ENCODE measurements at places on chromosomes 6 and 20.

GRCh38 chr6:167674486-167674885, 152.2 kb upstream of the AFDN start:
- no peak for DNase-seq

- no peak for DNase-seq
Measured at GRCh38 chr6:78962448-78962847, 95.1 kb downstream of the IRAK1BP1 start.

GRCh38 chr6:7628909-7629308, 38.9 kb downstream of the SNRNP48 start:
- no peak for DNase-seq

GRCh38 chr6:6379573-6379972, 59.1 kb upstream of the F13A1 start:
- DNase-seq = no peak

GRCh38 chr6:148251891-148252290, 90.7 kb upstream of the SASH1 start:
- no peak for DNase-seq

DNA sequence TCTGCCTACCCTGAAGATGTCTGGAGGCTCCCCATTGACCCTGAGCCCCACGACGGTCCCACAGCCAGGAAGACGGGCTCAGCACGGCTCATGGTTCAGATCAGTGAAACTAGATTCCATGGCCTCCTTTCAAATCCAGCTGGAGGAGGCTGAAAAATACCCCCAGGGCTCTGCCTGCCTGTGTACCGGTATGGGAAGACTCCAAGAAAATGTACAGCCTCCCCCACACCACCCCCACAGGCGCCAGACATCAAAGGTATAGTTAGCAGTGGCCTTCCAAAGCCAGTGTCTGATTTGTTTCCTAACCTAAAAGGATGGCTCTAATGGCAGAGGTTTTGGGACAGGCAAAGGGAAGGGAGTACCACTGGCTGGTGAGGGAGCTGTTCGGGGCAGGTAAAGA, 86.2 kb upstream of the SNAP25 start:
- no peak for DNase-seq

DNA sequence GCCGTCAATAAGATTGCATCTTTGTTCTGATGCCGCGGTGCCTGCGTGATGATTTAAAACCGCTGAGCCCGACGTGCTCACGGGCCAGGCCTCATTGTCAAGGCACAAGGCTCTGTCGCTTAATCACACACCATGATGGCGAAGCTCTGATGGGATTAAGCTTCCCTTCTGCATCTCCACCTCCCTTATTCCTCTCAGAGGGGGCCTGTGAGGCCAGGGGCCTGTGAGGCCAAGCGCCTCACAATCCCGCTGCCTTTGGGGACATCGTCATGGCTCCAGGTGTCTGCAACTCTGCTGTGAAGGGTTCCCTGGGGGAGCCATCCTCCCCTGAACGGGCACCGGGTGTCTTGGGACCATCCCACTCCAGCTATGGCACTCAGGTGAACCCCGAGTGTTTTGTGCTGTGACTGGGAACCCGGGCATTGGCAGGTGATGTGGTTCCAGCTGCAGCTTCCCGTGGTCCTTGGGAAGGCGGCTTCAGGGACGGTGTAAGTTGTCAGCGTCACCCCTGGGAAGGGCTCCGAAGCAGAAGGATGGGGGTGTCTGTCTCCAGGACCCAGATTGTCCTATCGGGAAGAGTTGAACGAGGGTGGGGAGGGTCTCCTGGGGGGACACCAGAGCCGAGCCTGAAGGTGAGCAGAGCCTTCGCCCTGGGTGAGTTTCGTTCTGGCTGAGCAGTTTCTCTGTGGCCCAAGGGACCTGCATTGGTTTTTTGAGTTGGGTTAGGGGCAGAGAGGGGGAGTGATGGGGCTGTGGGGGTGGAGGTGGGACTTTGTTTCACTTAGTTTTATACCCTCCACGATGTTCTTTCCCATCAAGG, 18.0 kb upstream of the BHLHE23 start:
- DNase-seq = no peak

GRCh38 chr6:166633732-166634535, 6.9 kb upstream of the RPS6KA2 start:
- no peak for DNase-seq

- no peak for DNase-seq
Measured at GRCh38 chr6:11607383-11607782, 69.8 kb downstream of the TMEM170B start.

DNA sequence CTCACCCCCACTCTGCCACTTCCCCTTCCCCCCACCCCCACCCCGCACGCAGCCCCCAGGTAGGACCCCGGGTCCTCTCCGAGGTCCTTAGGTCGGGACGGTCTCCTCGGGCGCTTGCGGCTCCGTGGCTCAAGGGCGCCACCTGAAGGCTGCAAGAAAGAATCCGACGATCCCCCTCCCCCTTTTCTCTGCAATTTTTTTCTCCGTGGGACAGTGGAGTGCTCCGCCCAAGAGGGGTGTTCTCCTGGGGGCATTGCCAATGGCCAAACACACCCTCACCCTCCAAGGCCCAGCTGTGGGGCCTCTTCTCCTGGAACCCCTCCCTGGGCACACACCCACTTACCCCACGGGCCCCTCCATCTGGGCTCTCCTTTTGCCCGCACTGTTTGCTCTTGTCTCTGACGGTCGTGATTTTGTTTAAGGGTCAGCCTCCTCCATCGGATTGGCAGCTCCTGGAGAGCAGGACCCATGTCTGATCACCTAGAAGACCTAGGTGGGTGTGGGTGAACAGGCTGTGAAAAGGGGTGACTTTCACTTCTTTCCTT, 1.1 kb upstream of the TMEM74B start:
- DNase-seq = no peak

DNA sequence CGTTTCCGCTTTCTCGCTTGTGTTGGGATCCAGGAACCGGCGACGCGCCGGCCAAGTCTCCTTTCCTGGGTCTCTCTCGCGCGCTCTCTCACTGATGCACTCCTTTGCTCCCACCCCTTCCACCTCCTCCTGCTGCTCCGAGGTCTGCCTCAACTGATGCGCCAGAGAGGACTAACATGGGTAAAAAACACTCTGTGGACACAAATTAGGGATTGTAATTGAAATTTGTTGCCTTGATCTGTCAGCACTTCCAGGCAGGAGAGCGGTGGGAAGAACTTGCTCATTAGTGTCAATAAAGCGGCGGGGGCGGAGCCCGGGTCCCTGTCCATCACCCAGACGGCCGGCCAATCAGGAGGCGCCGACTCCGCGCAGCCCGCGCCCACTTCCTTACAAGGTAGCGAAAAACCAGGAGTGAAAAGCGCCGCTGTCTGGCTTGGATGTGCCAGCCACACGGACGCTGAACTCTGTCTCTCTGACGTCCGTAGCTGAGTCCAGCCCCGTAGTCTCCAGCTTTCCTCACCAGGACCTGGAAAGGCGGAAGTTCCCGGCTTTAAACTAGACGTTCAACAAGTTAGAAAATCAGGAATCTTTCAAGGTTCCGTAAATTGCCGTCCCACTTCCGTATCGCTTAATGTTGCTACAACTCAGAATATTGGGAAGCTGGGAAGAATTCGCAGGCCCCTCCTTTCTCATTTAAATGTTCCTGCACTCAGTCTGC, at the start of gene TBX18:
Gene TBX18 (minus strand): TSS at position 267 of the 718 bp plus-strand sequence. CDS start 417 bp downstream, outside the sequence.
- no peak for DNase-seq

GRCh38 chr20:21609221-21609620, 95.4 kb upstream of the NKX2-2 start:
- DNase-seq = no peak

DNA sequence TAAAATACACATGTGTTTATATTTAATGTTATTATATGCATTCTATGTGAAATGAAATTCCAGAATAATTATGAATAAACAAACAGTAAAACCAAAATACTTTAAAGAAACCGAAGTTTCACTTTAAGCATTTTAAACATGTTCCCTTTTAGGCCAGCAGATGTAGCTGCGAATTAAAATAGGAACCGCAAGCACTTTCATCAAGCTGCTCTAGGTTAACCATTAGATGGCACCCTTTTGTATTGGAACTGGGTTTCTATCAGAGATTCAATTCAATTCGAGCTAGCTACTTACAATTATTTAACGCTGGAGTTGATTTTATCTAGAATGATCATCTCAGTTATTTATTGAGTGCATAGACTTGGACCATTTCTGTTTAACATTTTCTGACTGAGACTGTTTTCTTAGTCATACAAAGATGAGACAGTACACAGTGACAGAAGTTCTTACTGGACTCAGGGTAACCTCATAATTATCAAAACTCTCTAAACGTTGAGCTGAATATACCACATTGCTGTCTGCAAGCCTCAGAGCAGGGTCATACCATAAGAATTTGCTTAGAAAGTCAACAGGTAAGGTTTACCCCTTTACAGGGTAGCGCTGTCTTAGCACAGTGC, 8.5 kb downstream of the TMEM242 start:
- no peak for DNase-seq

- DNase-seq = no peak
Measured at GRCh38 chr20:64119681-64120341, 12.4 kb upstream of the NPBWR2 start.

DNA sequence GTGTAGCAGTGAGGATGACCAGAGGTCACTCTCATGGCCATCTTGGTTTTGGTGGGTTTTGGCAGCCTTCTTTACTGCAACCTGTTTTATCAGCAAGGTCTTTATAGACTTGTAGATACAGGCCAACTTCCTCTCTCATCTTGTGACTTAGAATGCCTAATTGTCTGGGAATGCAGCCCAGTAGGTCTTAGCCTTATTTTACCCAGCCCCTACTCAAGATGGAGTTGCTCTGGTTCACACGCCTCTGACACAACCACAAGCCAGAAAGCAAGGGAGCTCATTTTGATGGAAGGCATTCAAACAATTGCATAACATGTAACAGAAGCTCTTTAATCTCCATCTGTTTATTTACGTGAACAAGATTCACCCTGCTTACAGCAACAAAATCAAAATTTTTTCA, 492.0 kb upstream of the SULF2 start:
- DNase-seq = no peak

DNA sequence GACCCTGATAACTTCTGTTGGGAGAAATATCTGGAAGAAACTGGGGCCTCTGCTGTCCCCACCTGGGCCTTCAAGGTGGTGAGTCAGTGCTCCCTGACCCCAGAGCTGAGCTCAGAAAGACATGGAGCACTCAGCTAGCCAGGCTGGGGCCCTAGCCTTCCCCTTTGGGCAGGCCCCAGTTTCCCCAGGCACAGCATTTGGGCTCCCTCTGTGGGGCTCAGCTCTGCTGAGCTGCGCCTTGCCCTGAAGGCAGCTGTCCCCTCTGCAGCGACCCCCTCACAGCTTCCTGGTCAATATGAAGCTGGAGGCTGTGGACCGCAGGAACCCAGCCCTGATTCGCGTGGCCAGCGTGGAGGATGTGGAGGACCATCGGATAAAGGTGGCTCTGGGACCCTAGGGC, 24.8 kb upstream of the SGK2 start:
- no peak for DNase-seq

DNA sequence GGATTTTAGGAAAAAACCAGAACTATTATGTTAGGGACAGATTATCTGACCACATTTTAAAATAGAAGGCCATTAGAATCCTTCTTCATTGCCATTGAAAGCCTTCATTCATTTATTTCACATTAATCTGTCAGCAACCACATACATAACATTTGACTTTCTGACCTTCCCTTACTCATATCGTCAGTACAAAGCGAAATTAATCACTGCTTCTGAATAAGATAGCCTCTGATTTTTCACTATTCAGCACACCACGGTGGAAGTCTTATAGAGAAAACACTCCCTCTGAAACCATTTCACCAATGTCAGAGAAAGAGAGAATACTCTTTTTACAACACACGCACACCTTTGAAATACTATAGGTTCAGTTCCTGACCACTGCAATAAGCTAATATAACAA, 442.5 kb upstream of the ID4 start:
- DNase-seq = no peak

GRCh38 chr6:113187661-113188060, 669.5 kb upstream of the MARCKS start:
- no peak for DNase-seq

GRCh38 chr6:145247692-145248419, 487.5 kb downstream of the EPM2A start:
- no peak for DNase-seq

- DNase-seq = no peak
Measured at GRCh38 chr6:169986171-169986847, 234.9 kb downstream of the ERMARD start.

- DNase-seq = no peak
Measured at GRCh38 chr6:105952772-105953690, 133.1 kb upstream of the PRDM1 start.

GRCh38 chr20:63847237-63848002, 13.9 kb upstream of the ABHD16B start:
- DNase-seq = no peak

- no peak for DNase-seq
Measured at GRCh38 chr6:130843575-130844320, 16.5 kb downstream of the SMLR1 start.

GRCh38 chr6:154341336-154341735, 15.3 kb downstream of the IPCEF1 start:
- no peak for DNase-seq

DNA sequence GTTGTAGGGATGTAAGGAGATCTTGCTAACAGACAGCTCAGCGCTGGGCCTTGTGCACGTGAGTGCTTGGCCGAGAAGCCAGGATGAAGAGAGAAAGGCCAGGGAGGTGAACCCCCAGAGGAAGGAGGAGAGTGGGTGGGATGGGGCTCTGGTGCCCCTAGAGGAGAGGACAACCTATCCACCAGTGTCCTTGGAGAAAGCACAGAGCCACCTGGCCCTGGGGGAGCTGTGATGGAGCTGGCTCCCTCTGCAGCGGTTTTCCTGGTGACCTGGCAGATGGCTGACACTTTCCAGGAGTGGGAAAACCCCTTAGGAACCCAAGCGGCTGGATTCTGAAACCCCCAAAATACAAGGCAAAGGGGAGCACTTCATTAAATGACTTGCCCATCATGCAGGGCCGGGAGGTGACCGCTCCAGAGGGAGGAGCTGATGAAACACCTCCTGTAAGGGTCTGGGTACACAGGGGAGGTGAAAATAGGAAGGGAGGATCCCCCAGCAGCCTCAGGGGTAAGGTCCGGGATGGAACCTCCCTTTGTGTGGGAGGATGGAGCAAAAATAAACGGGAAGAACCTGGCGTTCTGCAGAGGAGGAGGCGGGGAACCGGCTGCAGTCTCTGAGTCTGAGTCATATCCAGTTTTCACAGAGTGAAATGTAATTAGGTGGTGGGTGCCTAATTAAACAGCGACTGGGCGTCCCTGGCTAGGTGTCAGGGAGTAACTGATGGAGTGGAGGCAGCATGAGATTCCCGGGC, 80.4 kb downstream of the SULF2 start:
- no peak for DNase-seq

GRCh38 chr20:6630514-6630913, 137.0 kb upstream of the BMP2 start:
- no peak for DNase-seq

Measured in stimulated activated CD4-positive, alpha-beta T cell treated with anti-CD3 and anti-CD28 coated beads, Interleukin-1b, Interleukin-23, amount 100 ng/mL, for 1 hour (primary cell).